Right ventricle myocardium superior (tissue), 1 donor: ENCODE measurements at places on chromosomes 2 and 18. TPM values are rescaled to one million over a fixed set of nuclear protein-coding genes. Genes with fewer than 3 reads are reported as not detected.
A peak's percentile ranks its signal among the peaks of the same experiment; 100 is the strongest.

Gene ALPI
- not detected for total RNA-seq

DNA sequence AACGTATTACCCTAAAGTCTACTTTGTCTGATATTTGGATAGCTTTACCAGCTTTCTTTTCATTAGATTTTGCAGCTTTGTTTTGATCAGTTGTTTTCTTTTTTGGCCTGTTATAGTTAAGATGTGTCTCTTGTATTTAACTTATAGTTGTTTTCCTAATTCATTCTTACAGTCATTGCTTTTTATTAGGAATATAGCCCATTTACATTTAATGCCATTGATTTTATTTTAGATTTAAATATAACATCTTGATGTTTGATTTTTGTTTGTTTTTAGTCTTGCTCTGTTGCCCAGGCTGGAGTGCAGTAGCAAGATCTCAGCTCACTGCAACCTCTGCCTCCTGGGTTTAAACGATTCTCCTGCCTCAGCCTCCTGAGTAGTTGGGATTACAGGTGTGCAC, 215.9 kb upstream of the HDAC4 start:
- DNase-seq, result no peak

Gene ZNF396
- total RNA-seq, result 0.48 TPM

GRCh38 chr2:215758691-215759090, 254.7 kb downstream of the MREG start:
- DNase-seq, result no peak

DNA sequence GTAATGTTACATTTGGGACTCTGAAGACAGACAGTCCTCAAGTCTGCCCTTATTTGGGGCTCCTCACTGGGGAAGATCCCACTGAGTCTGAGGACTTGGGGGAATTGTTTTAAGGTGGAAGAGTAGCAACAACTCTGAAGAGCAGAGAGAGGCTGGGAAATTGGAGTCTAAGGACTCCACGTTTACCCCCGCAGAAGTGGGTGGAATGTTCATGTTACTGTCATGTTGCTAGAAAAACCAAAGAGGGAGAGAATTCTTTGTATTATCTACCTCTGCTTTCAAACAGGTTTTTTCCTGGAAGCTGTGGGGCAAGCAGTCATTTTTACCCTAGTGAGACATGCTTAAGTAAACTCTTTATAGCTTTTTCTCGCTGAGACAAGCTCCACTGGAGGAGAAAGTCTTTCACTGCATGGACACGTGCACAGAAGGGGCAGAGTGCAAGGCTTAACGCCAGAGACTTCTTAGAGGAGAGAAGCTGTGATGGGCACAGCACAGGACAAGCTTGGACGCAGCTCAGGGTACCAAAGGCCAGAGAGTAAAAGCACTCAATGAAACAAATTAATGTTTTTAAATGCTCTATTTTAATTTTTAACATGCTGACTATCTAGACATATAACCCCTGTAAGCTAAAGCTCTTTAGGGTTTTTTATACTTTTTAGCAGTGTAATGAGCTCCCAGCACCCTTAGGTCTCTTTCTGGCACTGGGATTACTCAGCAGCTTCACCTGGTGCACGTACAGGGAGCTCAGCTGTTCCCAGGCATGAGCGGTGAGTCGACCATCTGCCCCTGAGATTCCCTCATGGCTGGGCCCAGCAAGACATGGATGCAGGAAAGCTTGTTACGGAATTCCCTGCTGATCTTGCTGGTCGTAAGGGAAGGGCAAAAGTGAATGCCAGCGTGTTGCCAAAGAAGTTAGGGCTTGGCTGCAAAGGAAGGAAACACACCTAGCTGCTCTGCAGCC, 54.5 kb upstream of the BIN1 start:
- no peak for DNase-seq

Gene SERPINB11
- total RNA-seq, result not detected

DNA sequence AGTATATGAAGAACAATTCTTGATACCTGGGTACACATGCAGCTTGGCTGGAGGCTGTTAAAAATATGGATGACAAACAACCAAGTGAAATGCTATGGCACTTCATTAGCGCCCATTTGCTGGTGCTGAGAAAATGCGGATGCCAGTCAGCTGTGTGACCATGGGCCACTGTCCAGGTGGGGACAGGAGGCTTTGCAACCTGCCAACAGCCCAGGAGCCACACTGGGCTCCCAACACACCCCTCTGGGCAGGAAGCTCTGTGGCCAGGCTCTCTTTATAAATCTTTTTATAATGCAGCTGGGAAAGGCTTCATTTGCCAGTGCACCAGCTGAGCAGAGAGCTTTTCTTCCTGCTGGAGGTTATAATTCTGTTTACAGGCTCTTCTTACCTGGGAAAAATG, 19.9 kb downstream of the RNF144A start:
- no peak for DNase-seq

DNA sequence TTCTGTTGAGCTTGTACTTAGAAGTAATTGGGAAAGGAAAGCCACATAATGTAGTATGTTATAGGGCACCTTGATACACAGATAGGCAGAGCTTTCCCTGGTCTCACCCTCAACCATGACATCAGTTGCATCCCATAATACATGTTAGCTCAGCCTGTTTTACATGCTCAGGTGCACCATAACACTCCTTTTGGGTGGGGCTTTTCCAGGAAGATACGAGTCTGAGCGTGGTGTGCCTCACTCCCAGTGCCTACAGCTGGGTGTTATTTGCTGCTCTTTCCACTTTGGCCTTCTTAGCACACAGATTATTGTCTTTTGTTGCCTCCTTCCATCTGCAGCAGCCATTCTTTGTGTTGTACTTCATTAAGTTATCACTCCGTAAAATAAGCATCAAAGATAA, 11.9 kb downstream of the TTC39C start:
- no peak for DNase-seq

Gene MDH1
- total RNA-seq, result 1,328 TPM

GRCh38 chr2:860259-860855, 90.3 kb upstream of the SNTG2 start:
- no peak for DNase-seq

DNA sequence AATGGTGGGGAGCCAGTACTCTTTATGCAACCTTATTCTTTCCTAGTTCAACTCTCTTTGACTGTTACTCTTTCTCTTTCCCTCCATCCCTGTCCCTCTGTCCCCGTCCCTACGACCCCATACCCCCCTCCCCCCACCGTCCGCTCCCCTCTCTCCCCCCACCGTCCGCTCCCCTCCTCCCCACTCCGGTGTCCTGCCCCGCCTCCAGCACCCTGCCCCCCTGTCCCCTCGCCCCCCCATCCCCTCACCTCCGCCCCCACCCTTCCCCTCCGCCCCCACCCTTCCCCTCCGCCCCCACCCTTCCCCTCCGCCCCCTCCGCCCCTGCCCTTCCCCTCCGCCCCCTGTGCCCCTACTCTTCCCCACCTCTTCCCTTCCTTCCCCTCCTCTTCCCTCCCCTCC, 128.4 kb downstream of the LPIN1 start:
- DNase-seq, result no peak

DNA sequence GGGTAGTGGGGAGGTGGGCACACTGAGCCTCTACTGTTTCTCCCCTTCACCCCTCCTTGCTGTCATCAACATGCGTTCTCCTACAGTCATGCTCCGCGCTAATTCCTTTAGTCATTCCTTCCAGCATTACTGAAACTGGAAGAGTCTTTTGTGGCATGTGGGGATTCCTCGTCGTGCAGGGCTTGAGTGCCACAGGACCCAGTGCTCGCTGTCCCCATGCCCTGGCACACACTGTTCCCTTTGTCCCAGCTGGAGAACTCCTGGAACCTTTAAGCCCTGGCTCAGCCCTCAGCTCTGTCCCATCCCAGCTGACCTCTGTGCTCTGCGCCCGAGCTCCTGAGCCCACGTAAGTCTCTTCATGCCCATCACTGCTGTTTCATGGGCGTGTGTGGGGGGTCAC, 42.1 kb downstream of the ODC1 start:
- peak; percentile 63 for DNase-seq

GRCh38 chr2:143728498-143728897, 599.3 kb downstream of the ARHGAP15 start:
- no peak for DNase-seq

Gene NMS
- not detected for total RNA-seq

- no peak for DNase-seq
These were observed 430.0 kb downstream of the ZNF516 start for GRCh38 chr18:76064998-76065397.

DNA sequence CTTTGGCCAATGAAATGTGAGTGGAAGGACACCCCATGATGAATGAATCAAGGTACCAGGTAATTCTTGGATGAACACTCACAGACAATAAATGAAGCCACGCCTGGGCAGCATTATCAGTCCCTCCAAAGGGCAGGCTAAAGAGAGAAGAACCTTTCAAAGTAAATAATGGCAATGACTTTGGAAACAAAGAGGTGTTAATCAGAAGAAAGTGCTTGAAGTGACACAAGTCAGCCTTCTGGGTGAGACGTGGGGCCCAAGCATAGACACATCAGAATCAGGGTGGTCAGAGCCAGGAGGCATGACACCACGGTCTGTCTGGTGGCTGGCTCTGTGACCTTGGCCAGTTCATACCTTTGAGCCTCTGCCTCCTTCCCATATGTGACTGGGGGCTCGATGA, 103.3 kb downstream of the POLR1A start:
- no peak for DNase-seq

Gene IL1RL2
- not detected for total RNA-seq

- no peak for DNase-seq
These were observed 15.2 kb upstream of the MAP4K4 start for GRCh38 chr2:101682311-101682710.
